ENCODE measurements at places on chromosomes 13 and 19. TPM values are rescaled to one million over a fixed set of nuclear protein-coding genes. Genes with fewer than 3 reads are reported as not detected.

Gene ACER1
- not detected for total RNA-seq

DNA sequence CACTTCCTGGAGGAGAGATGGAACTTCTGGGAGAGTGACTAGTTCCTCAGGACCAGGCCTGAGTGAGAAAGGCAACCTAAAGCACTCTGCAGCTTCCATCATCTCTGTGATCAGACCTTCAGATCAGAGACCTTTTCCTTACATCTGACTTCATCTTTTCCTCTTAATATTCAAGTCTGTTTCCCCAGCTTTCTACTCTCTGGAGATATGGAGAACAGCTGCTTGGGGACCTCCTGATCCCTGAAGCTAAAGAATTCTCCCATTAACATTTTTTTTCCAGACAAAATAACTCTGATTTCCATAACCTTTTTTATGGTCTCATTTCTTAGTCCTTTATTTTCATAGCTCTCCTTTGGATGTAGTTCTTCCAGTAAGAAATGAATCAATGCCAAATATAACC is 133.4 kb upstream of the FNDC3A start:
- no peak overlapping the region for H3K4me3 ChIP-seq
- DNase-seq: no peak
- H3K27me3 ChIP-seq: peaks cover 3% of the 10 kb centered on the region
- H3K36me3 ChIP-seq: no peaks in the 10 kb centered on the region
- no peak overlapping the region for H3K27ac ChIP-seq

- no peaks in the 10 kb centered on the region for H3K36me3 ChIP-seq
- H3K4me1 ChIP-seq: no peaks in the 10 kb centered on the region
- no peak overlapping the region for H3K27ac ChIP-seq
- no peak overlapping the region for H3K4me3 ChIP-seq
Measured at GRCh38 chr13:99729745-99730144, 228.5 kb downstream of the TM9SF2 start.

Gene SOHLH2
- total RNA-seq: not detected

DNA sequence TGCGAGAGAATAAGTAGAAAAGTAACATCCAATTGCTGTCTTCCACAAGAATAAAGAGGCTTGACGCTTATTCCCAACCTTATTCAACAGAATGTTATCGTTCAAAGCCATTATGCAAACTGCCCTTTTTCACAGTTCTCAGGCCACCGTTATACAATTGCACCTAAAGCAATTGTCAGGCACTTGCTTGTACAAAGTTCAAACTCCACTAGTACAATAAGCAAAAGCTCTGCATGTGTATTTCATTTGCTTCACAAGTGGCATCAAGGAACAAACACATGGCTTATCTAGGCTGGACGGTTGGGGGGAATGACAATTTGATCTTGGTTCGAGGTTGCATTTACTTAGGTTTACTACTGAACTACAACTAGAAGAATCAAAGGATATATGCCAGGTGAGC is 815.6 kb downstream of the EFNB2 start:
- no peaks in the 10 kb centered on the region for H3K27me3 ChIP-seq
- no peak for DNase-seq
- H3K4me3 ChIP-seq: no peak overlapping the region
- H3K4me1 ChIP-seq: no peaks in the 10 kb centered on the region
- H3K36me3 ChIP-seq: no peaks in the 10 kb centered on the region
- no peak overlapping the region for H3K27ac ChIP-seq

- no peak overlapping the region for H3K4me3 ChIP-seq
- H3K27me3 ChIP-seq: peaks cover 32% of the 10 kb centered on the region
- no peaks in the 10 kb centered on the region for H3K36me3 ChIP-seq
- H3K27ac ChIP-seq: no peak overlapping the region
Measured at GRCh38 chr19:13538601-13539253, 32.4 kb upstream of the CACNA1A start.

GRCh38 chr13:95568131-95568530 is 15.6 kb downstream of the CLDN10 start:
- no peak overlapping the region for H3K27ac ChIP-seq
- no peak overlapping the region for H3K4me3 ChIP-seq
- DNase-seq: no peak
- H3K27me3 ChIP-seq: peaks cover 20% of the 10 kb centered on the region

- no peaks in the 10 kb centered on the region for H3K4me1 ChIP-seq
- peaks cover 1% of the 10 kb centered on the region for H3K27me3 ChIP-seq
Measured at GRCh38 chr13:106701771-106702341, 133.9 kb upstream of the ARGLU1 start.

Gene LRP3
- 0.19 TPM for total RNA-seq

Gene RFPL4AL1
- not detected for total RNA-seq

Gene HTR2A
- total RNA-seq: not detected

Gene ZNF69
- 0.94 TPM for total RNA-seq

- H3K27ac ChIP-seq: no peak overlapping the region
- H3K4me1 ChIP-seq: peaks cover 3% of the 10 kb centered on the region
- no peaks in the 10 kb centered on the region for H3K27me3 ChIP-seq
- H3K4me3 ChIP-seq: no peak overlapping the region
Measured at GRCh38 chr19:5001615-5002014, 32.7 kb downstream of the KDM4B start.

Gene CLEC17A
- total RNA-seq: 0.85 TPM

DNA sequence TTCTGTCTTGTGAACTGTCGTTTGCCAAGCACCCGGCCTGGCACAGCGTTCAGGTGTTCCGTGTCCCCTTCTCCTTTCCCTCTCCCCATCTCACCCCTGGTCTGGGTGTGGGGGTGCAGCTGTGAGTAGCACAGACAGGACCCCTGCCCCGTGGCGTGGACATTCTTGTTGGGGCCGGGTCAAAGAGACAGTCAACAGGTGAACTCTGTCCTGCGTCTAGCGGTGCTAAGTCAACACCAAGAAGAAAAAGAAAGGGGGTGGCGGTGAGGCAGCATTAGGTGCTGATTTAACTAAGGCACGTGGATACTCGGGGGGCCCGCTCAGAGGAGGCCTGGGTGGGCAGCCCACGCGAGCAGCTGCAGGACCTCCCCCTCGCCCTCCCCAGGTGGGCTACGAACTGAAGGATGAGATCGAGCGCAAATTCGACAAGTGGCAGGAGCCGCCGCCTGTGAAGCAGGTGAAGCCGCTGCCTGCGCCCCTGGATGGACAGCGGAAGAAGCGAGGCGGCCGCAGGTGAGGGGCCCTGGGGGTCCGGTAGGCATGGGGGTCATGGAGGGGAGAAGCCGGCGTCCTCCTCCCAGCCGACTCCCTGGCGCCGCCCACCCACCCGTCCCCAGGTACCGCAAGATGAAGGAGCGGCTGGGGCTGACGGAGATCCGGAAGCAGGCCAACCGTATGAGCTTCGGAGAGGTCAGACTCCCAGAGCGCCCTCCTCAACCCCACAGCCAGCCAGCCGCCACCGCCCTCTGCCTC is 9.7 kb upstream of the CNOT3 start:
- no peak overlapping the region for H3K4me3 ChIP-seq
- peaks cover 26% of the 10 kb centered on the region for H3K36me3 ChIP-seq
- no peaks in the 10 kb centered on the region for H3K27me3 ChIP-seq
- no peak for DNase-seq

Gene DIRAS1
- not detected for total RNA-seq

DNA sequence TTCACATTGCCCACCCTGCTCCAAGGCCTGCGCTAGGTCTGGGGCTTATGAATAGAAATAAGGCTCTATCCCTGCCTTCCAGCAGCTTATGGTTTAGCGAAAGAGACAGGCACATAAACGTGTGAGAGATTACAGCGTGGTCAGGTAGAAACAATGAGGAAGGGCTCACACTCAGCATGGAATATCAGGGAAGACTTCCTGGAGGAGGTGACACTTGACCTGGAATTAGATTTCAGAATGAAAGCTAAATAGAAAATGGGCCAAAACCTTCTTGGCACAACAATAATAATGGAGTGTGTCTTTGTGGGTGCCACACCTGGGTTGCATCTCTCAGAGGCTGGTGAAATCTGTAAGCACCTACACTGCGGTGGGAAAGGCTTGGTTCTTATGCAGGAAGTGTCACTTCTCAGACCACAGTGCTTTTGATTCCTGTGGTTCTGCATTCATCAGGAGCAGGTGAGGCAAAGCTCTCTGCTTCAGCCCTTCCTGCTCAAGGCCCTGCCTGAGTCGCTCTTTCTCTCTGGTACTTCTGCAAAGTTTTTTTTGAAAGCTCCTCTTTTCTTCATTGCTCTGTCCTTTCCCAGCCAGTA is 430.3 kb downstream of the ZNF536 start:
- no peaks in the 10 kb centered on the region for H3K36me3 ChIP-seq
- H3K4me1 ChIP-seq: no peaks in the 10 kb centered on the region
- H3K4me3 ChIP-seq: no peak overlapping the region
- DNase-seq: no peak
- H3K27ac ChIP-seq: no peak overlapping the region

Gene SYT5
- total RNA-seq: 0.22 TPM

GRCh38 chr13:96741779-96742178 is 252.5 kb downstream of the OXGR1 start:
- no peak for DNase-seq
- H3K4me1 ChIP-seq: no peaks in the 10 kb centered on the region
- no peaks in the 10 kb centered on the region for H3K36me3 ChIP-seq
- no peak overlapping the region for H3K27ac ChIP-seq
- H3K4me3 ChIP-seq: no peak overlapping the region

DNA sequence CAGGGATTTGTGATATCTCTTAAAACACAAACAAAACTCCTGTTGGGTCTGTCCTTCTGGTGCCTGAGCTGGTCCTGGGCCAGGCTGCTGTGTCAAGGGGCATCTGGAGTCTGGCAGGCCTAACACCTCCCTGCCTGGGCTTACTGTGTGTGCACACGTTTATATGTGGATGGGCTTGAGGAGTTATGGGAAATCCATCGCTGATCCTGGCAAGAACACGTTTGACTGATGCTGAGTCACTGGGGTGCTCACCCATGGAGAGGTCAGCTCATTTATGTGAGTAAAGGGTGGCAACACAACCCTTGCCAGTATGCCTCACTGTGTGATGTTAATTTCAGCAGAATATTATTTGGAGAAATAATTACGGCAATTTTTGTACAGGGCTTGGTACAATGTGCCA is 44.5 kb upstream of the PCDH8 start:
- DNase-seq: no peak
- peaks cover 13% of the 10 kb centered on the region for H3K27me3 ChIP-seq
- H3K27ac ChIP-seq: no peak overlapping the region
- H3K4me3 ChIP-seq: no peak overlapping the region
- no peaks in the 10 kb centered on the region for H3K4me1 ChIP-seq

DNA sequence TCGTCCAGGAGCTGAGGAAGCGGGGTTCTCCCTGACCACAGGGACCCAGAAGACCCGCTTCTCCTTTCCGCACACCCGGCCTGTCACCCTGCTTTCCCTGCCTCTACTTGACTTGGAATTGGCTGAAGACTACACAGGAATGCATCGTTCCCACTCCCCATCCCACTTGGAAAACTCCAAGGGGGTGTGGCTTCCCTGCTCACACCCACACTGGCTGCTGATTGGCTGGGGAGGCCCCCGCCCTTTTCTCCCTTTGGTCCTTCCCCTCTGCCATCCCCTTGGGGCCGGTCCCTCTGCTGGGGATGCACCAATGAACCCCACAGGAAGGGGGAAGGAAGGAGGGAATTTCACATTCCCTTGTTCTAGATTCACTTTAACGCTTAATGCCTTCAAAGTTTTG is 18.9 kb downstream of the VASP start:
- H3K36me3 ChIP-seq: peaks cover 37% of the 10 kb centered on the region
- no peak overlapping the region for H3K27ac ChIP-seq
- peaks cover 22% of the 10 kb centered on the region for H3K4me1 ChIP-seq
- H3K27me3 ChIP-seq: peaks cover 1% of the 10 kb centered on the region
- DNase-seq: no peak
- no peak overlapping the region for H3K4me3 ChIP-seq

Gene ZNF224
- total RNA-seq: 14.0 TPM

GRCh38 chr13:20654156-20654555 is 49.3 kb upstream of the IL17D start:
- H3K27me3 ChIP-seq: no peaks in the 10 kb centered on the region
- no peak overlapping the region for H3K4me3 ChIP-seq
- no peak overlapping the region for H3K27ac ChIP-seq
- no peaks in the 10 kb centered on the region for H3K4me1 ChIP-seq
- peaks cover 6% of the 10 kb centered on the region for H3K36me3 ChIP-seq

DNA sequence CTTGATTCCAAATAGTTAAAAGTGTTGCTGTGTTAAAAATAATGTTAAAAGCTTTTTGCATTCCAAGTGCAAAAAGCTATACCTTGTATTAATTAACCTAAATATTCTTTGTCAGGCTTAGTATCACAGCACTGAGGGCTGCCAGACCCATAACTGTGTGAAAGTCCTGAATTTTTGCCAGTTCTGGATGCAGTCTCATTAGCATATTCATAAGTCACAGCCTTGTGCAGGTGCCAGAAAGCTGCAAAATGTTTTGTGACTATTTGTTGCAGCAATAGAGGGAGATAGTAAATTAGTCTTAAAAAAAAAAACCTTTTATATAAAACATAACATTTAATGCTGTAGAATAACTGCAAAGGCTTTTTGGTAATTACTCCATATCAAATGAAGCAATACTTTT is 56.6 kb downstream of the SLITRK1 start:
- H3K4me1 ChIP-seq: no peaks in the 10 kb centered on the region
- H3K27ac ChIP-seq: no peak overlapping the region
- no peaks in the 10 kb centered on the region for H3K36me3 ChIP-seq
- no peak for DNase-seq

DNA sequence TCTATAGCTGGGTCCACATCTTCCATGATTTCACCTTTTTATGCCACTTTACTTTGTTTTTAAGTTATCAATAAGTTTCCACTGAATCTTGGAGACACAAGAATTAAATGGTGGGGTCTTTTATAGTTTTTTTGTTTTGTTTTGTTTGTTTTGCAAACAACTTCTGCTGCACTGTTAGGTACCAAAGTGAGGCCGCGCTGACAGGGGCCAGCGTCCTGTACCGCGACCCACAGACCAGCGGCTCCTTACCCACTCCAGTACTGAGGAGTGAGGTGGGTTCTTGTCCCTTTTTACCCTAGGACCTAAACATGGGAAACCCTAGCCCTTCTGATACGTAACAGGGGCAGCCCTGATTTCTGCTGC is 75.8 kb upstream of the MCF2L start:
- H3K27ac ChIP-seq: no peak overlapping the region
- H3K4me1 ChIP-seq: peaks cover 4% of the 10 kb centered on the region
- H3K4me3 ChIP-seq: no peak overlapping the region
- H3K36me3 ChIP-seq: no peaks in the 10 kb centered on the region
- peaks cover 8% of the 10 kb centered on the region for H3K27me3 ChIP-seq

- DNase-seq: peak; percentile 91
- peaks cover 3% of the 10 kb centered on the region for H3K36me3 ChIP-seq
- no peak overlapping the region for H3K4me3 ChIP-seq
- no peak overlapping the region for H3K27ac ChIP-seq
- peaks cover 30% of the 10 kb centered on the region for H3K27me3 ChIP-seq
Measured at GRCh38 chr19:38977445-38978325, 2.1 kb upstream of the FBXO17 start.

All from activated CD4-positive, alpha-beta memory T cell treated with anti-CD3 and anti-CD28 coated beads for 36 hours (primary cell).